ENCODE measurements at places on chromosomes 4 and X. TPM values are rescaled to one million over a fixed set of nuclear protein-coding genes. Genes with fewer than 3 reads are reported as not detected.

P2RY4 gene
- 0.28 TPM for total RNA-seq

DNA sequence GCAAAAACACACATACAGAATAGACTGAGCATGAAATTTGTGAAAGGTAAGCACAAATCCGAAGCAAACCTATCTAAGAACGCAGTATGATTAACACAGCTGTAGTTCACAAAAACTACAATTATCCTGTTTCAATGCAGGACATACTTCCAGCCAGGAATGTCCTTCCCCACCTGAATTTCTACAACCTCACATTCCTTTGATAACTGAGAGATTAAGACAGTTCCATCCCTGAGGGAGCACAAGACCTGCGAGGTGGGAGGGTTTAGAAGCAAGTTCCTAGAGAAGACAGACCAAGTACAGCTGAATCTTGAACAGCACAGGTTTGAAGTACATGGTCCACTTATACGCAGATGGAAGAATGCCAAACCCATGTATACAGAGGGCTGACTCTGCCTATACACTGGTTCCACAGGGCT lies 10.6 kb downstream of the ABCG2 start:
- DNase-seq: no peak

GRCh38 chrX:21745756-21746155 lies 12.2 kb downstream of the SMPX start:
- DNase-seq: no peak

GRCh38 chr4:138241281-138242075 lies 671 bp downstream of the SLC7A11 start:
- no peak for DNase-seq

ATOH1 gene
- total RNA-seq: not detected

TRO gene
- 0.75 TPM for total RNA-seq

- no peak for DNase-seq
Measured at GRCh38 chr4:47639531-47639930, 154.5 kb downstream of the ATP10D start.

SPANXN4 gene
- total RNA-seq: not detected

DNA sequence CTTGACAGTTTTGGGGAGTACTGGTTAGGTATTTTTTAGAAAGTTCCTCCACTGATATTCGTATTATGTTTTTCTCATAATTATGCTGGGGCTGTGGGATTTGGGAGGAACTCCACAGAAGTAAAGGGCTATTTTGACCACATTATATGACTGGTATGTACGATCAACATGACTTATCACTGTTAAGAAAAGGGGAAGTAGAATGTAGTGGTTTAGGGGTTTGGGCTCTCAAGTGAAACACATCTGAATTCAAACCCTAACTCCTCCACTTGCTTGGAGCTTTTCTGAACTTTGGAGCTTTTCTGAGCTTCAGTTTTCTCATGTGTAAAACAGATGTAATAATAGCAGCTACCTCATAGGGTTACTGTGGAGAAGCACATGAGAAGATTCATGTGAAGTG lies 96.4 kb upstream of the C1GALT1C1 start:
- no peak for DNase-seq

- DNase-seq: no peak
Measured at GRCh38 chr4:80492761-80493160, 157.2 kb downstream of the CFAP299 start.

PCDH11X gene
- total RNA-seq: not detected

GRCh38 chr4:184399512-184399908 lies 74.8 kb downstream of the IRF2 start:
- DNase-seq: no peak

- DNase-seq: no peak
Measured at GRCh38 chr4:56187688-56188087, 199.6 kb downstream of the AASDH start.

CT45A10 gene
- total RNA-seq: not detected

DNA sequence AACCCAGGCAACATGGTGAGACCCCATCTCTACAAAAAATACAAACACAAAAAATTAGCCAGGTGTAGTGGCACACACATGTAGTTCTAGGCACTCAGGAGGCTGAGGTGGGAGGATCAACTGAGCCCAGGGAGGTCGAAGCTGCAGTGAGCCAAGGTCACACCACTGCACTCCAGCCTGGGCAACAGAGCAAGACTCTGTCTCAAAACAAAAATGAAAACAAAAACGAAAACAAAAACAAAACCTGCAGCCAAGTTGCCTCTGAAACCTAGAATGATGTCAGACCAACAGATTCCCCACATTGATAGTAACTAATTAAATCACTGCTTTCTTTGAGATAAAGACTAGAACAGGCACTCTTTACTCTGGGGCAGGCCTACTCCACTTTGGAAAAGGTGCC lies 104.5 kb downstream of the AMELX start:
- no peak for DNase-seq

- DNase-seq: no peak
Measured at GRCh38 chr4:21728304-21728703, 220.3 kb downstream of the KCNIP4 start.

- DNase-seq: no peak
Measured at GRCh38 chrX:113980953-113981352, 602.9 kb upstream of the HTR2C start.

GRCh38 chrX:9829308-9830267 lies 43.4 kb downstream of the SHROOM2 start:
- no peak for DNase-seq

GRCh38 chr4:159271856-159272255 lies 169.0 kb downstream of the RAPGEF2 start:
- DNase-seq: no peak

DNA sequence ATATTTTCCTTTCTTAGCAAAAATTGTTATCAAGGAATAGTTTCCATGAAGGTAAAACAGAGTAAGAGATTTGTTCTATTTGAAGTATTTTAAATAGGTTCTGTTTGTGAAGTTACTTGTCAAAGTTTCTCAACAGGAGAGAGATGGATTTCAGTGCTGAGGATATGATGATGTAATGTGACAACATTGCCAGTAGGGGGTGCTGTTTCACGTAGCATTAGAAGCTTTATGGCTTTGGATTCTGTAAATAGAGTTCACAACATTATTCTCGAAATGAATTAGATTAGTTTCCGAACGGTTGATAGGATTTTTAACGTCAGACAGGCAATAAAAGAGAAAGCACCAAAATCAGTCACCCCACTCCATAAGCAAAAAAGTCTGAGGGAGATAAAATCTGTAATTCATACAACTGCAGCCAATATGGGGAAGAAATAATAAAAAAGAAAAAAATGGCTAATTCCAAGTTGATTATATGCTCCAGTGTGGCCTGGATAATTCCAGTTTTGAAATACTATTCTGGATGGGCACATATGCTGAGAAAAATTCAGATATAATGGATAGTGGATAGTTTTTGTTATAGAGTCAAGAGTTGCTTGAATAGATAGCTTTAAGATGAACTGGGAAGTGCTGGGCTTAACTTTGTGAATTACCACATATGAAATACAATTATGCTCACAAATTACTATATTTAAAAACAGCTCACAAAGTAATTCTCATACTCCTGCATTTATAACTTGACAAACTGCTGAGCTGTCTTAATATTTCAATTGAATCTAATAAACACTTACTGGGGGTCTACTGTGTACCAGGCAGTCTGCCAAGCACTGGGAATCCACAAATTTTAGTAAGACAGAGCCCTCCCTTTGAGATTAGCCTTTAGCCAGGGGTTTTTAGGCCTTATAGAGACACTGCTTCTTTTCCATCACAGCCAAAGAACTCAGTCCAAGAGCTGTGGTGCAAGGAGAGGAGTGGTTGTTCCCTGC lies 109.1 kb downstream of the GPAT3 start:
- DNase-seq: no peak

DNA sequence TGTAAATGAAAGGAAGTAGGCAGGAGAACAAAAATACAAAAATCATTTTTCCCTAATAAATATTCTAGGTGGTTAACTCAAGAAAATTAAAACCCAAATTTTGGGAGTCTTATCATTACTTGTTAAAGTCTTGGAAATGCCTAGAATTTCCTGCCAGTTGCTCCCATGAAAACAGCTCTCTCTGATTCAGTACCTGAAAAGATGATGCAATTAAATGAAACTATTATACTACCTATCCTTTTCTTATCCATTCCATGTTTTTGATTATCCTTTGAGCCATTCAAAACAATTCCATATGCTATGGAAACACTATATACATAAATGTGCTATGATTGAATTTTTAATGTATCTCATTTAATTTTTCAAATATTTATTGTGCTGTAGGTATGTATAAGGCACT lies 50.5 kb upstream of the AMELX start:
- DNase-seq: no peak

LONRF3 gene
- 6.7 TPM for total RNA-seq

GRCh38 chr4:124092541-124092984 lies 620.0 kb downstream of the ANKRD50 start:
- DNase-seq: no peak

DNA sequence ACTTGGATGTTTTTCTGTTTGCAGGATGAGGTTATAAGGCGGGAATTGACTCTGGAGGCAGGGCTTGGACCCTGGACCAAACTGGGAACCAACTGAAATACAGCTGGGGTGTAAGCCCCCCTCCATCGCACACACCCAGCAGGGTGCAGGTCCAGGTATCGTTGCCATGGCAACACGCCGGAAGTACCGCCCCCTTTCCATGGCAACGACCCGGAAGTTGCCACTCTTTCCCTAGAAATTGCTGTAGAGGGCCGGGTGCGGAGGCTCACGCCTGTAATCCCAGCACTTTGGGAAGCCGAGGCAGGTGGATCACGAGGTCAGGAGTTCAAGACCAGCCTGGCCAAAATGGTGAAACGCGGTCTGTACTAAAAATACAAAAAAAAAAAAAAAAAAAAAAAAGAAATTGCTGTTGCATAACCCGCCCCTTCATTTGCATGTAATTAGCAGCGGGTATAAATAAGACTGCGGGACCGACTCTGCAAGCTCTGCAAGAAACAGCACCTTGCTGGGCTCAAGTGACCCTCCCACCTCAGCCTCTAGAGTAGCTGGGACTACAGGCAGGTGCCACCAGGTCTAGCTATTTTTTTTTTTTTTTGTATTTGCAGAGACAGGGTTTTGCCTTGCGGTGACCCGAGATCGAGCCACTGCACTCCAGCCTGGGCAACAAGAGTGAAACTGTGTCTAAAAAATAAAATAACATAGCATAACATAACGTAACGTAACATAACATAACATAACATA lies 139.6 kb downstream of the CRLF2 start:
- no peak for DNase-seq

- no peak for DNase-seq
Measured at GRCh38 chr4:76607266-76607799, 172.3 kb downstream of the SHROOM3 start.

P2RY8 gene
- 4.4 TPM for total RNA-seq

DNA sequence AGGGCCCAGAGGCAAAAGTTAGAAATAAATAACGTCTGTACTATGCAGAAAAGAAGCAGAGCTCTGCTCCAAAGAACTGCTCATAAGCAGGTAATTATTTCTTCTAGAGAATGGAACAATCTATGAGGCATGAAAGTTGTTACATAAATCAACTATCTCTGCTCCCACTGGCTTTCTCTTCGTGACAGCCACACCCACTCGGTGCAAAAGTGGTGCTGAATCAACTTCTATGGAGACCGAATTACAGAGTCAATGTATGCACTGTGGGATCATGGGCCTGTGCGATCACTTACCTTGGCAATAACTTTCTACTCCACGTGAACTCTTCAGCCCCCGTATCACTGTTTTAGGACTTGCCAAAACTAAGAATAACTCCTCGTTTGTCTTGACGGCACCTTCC lies 99.4 kb upstream of the ATXN3L start:
- no peak for DNase-seq

DNA sequence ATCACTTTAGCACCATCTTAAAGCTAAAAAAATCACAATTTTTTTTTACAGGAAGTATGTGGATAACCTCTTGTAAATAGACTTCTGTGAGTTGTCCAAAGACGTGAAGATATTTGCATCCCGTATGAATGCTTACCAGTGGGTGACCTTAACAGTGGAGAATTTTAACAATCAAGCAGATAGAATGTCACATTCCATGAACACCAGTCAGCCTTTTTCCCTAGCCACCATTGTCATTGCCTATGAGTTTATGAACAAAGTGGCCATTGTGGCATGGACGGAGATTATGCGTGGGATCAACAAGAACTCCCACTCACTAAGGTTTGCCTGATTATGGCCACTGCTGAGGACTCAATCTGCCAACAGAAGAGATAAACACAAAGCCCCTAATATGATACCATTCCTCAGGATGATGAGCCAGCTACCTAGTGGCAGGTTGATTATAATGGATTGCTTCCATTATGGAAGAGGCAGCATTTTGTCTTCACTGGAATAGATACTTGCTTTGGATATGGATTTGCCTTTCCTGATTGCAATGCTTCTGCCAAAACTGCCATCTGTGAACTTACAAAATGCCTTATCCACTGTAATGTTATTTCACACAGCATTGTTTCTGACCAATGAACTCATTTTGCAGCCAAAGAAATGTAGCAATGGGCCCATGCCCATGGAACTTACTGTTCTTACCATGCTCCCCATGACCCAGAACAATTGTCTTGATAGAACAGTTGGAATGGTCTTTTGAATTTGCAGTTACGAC lies 830.9 kb upstream of the NDST4 start:
- no peak for DNase-seq

- no peak for DNase-seq
Measured at GRCh38 chr4:142509881-142510280, 336.2 kb downstream of the INPP4B start.

SOX3 gene
- total RNA-seq: not detected

GRCh38 chr4:184104419-184105101 lies 113.1 kb downstream of the ENPP6 start:
- no peak for DNase-seq

GRCh38 chr4:101794806-101795205 lies 4.3 kb downstream of the BANK1 start:
- DNase-seq: no peak

DNA sequence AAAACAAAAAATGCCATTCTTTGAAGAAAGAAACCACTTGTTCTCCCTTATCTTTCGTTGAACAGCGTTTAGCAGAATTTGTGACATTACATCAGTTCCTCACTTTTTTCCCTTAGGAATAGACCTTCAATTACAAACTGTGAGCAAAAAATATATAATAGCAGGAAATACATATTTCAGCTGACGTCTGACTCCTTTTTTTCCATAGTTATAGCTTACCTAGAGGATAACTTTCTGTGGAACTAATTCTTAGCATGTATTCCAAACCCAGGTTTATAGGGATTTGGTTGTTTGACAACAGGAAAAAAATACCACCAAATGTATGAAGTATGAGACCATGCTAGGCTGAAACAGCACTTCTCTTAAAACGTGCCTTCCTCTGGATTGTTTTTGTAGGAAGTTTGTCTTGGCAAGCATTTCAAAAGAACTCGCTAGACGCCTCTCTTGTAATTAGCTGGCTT lies 2.0 kb upstream of the LIMCH1 start:
- no peak for DNase-seq

- DNase-seq: no peak
Measured at GRCh38 chrX:37867536-37868153, 20.3 kb upstream of the DYNLT3 start.

- no peak for DNase-seq
Measured at GRCh38 chr4:132691668-132692067, 457.4 kb upstream of the PCDH10 start.

- no peak for DNase-seq
Measured at GRCh38 chrX:129737916-129738315, 863 bp upstream of the XPNPEP2 start.
